ENCODE measurements at places on chromosomes 11 and 22.

DNA sequence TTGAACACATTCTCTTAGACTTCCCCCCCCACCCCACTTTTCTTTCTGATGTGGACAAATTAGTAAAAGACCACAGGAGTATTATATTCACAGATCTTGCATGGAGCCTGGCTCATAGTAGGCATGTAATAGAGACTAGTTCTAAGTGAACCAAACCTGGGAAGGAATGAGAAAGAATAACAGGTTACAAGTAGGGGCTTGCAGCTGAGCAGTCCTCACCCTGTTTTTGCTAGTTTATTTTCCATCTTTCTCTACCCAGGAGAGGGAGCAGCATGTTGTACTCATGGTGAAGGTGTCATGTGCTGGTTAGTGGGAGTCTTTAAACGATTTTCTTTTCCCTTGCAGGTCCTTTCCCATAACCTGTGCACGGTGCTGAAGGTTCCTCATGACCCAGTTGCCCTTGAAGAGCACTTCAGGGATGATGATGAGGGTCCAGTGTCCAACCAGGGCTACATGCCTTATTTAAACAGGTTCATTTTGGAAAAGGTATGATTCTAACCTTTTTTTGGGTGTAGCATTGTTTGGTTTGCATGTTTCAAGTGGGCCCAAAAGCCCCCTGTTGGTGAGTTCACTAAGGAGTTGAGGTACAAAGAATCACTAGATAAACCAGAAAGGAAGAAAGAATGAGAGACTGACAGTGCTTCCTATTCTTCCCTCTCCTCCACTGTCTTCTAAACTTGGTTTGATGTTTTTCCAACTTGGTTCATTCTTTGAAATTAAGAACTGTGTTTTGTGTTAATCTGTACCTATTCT lies 30.1 kb downstream of the SWAP70 start:
- no peak for DNase-seq

DNA sequence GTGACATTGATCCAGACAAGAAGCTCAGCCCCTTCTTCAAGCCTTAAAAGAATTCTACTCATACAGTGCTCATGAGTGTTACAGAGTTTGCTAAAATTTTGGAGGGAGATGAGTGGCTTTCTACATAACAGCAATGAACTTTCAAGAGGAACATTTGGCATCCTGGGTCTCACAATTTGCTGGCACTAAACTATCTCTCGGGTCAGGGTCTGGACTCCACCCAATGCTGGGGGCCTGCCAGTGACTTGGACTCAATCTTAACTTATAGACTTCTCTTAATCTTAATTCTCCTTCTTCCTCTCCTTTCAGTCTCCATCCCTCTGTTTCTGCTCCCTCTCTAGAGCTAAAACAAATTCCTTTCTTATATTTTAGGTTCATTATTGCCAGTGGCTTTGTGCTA lies 317.9 kb downstream of the TMEM135 start:
- DNase-seq, result no peak

- no peak for DNase-seq
These were observed 16.0 kb downstream of the POLD3 start for GRCh38 chr11:74608431-74608830.

- no peak for DNase-seq
These were observed 679.9 kb downstream of the OPCML start for GRCh38 chr11:132852361-132852760.

DNA sequence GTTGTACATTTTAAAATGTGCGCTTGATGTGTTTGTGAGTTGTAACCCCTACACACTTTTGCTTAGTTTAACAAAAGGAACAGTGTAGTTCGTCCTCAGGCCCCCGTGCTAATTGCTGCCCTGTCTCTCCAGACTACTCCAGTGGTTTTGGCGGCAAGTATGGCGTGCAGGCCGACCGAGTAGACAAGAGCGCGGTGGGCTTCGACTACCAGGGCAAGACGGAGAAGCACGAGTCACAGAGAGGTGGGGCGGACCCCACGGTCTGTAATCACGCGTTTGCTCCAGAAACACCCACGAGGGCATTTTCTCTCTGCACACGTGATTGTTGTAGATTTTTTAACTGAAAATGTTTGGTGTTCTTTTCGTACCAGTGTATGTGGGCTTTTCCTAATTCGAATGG lies 18.6 kb downstream of the CTTN start:
- DNase-seq, result no peak

- no peak for DNase-seq
These were observed 31.1 kb upstream of the DDI1 start for GRCh38 chr11:104005234-104005855.

All from mesenteric fat pad (tissue), 1 donor.